ENCODE measurements at places on chromosomes 4 and X. TPM values are rescaled to one million over a fixed set of nuclear protein-coding genes. Genes with fewer than 3 reads are reported as not detected.

The AR gene
- 22.0 TPM for total RNA-seq

The SMR3A gene
- total RNA-seq: not detected

GRCh38 chrX:12910423-12911121, 4.2 kb downstream of the TLR8 start:
- no peaks in the 10 kb centered on the region for H3K36me3 ChIP-seq
- no peaks in the 10 kb centered on the region for H3K27me3 ChIP-seq
- H3K4me1 ChIP-seq: no peaks in the 10 kb centered on the region

GRCh38 chr4:111814961-111815360, 330.3 kb upstream of the FAM241A start:
- no peak for DNase-seq
- H3K27ac ChIP-seq: no peak overlapping the region
- H3K36me3 ChIP-seq: no peaks in the 10 kb centered on the region
- H3K27me3 ChIP-seq: no peaks in the 10 kb centered on the region
- H3K4me1 ChIP-seq: no peaks in the 10 kb centered on the region

- no peaks in the 10 kb centered on the region for H3K4me1 ChIP-seq
- no peaks in the 10 kb centered on the region for H3K27me3 ChIP-seq
These were observed 11.2 kb downstream of the CD40LG start for GRCh38 chrX:136659174-136659573.

DNA sequence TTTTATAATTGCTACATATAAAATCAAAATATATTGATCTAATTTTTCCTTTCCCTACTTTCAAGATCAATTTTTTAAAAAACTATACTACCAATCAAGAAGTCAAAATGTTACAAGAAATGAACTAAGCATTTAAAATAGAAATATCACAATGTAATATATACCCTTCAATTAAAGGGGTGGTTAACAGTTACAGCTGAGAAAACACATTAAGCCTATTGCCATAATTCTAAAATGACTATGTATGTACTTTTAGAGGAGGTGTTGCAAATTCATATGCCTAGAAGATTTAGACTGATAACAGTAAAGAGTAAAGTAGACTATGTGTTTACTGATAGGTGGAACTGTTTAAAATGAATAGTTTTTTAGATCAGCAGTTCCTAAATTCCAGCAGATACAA, 3.7 kb downstream of the NUP54 start:
- H3K4me3 ChIP-seq: no peak overlapping the region
- peaks cover 25% of the 10 kb centered on the region for H3K4me1 ChIP-seq
- no peak for DNase-seq
- no peaks in the 10 kb centered on the region for H3K36me3 ChIP-seq
- H3K27me3 ChIP-seq: no peaks in the 10 kb centered on the region
